ENCODE measurements at places on chromosomes 12 and 14.

GRCh38 chr14:63231766-63232165, 27.5 kb downstream of the RHOJ start:
- no peak for DNase-seq

- no peak for DNase-seq
These were observed 830.0 kb upstream of the NOVA1 start for GRCh38 chr14:27427796-27428195.

DNA sequence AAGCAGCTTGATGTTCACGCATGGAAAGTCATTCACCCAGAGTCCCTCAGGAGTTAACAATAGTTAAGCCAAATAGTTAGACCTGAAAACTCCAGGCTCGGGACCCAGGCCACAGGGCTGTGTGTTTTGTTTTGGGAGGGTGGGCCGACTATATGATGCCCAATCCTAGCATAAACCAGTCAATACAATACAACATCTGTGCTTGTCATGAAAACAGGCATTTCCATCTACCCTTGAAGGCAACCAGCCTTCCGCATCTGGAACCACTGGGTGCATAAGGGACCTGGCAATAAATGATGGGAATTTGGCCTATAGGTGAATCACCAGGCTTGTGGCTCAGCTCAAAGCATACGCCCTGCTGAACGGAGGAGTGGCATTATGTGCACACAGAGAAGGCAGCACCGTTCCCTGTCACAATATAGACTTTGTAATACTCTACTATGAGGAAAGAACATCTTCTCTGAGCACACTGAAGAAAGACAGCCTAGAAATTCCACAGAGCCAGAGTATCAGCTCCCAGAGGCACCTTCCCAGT, 91.0 kb upstream of the FOXN3 start:
- DNase-seq: peak; percentile 27

DNA sequence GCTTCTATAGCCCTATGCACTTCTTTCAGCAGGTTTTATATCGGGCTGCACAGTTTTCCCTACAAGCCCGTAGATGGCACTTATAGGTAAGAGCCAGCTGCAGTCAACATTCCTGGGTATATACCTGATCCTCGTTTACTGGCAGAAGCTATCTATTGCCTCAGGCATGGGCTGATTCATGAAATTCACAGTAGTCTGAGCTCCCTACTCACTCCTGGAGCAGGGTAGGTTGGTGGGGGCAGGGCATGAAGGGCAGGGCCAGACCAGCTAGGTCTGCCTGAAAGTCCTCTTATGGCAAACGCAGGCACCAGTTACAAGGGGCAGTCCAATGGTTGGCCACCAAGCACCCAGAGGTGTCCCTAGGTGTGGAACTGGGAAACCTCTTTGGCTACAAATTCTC, 345.8 kb downstream of the RPS29 start:
- no peak for DNase-seq

DNA sequence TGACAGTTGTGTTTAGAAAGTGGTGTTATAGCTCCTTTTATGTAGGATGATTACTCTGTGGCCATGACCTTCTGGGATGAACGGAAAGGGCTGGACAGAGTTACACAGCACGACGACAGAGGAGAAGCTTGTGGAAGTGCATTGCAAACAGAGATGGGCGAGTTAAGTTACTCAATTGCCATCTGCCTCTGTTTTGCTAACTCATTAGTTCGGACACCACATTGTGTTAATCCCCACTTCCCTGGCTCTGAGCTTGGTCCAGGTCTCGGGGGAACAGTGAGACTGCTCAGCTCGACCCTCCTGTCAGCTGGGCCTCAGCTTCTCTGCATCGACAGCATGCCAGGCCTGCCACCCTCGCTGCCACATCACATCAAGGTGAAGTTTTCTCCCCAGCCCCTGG, 408.0 kb downstream of the ZFP36L1 start:
- DNase-seq: no peak

- no peak for DNase-seq
These were observed 18.7 kb downstream of the ACSM4 start for GRCh38 chr12:7322599-7322998.

DNA sequence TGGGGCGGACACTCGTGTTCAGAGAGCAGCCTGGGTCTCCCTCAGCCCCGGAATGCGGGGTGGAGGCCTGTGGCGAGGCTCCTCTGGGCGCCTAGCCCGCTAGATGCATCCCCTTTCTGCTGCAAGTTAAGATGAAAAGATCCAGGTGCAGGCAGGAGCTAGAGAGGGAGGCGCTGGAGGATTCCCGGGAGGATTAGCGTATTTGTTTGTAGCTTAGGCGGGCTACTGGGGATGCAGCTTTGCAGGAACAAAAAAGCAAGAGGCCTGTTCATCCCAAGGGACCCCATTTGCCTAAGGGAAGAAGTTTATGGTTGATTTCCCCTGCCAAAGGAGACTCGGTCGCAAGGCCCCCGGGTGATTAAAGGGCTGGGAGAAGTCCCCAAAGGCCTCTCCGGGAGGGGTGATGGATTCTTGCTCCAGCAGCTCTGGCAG, 824 bp downstream of the CCDC177 start:
- no peak for DNase-seq

DNA sequence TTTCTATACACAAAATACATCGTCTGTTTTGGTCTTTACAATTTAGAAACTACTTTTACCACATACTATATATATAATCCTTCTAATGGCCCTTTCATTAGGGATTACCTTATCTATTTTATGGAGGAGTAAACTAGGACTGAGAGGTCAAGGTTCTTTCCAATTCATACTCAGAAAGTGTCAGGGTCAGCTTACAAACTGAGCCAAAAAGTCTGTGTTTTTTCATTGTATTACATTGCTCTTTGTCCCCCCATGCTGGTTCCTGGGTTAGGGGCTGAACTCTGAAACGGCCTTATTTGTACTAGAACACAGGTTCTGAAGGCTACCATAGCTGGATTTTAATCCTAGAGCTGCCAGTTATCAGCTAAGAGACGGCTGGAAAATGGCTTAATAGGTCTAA, 368.1 kb downstream of the GRIN2B start:
- no peak for DNase-seq

DNA sequence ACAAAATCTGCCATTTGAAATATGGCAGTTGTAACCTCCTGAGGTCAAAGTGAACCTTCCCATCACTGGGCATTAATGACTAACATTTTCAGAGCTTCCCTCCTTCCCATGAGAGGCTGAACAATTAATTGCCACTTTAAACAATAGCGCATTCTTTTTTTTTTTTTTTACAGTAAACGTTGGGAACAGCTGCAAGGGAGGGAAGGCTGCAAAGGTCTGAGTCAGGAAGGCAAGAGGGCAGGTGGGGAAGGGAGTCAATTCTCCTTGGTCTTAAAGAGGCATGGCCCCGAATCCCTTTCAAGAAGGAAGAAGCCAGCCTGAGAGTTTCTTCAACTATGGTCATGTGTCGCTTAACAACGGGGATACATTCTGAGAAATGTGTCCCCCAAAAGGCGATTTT, 41.0 kb upstream of the PLEKHG3 start:
- DNase-seq: no peak

- no peak for DNase-seq
These were observed 716.7 kb upstream of the TMEM132C start for GRCh38 chr12:127550271-127550670.

- no peak for DNase-seq
These were observed 14.6 kb upstream of the NUDT14 start for GRCh38 chr14:105195522-105196264.

GRCh38 chr12:77104286-77104685, 38.9 kb upstream of the E2F7 start:
- no peak for DNase-seq

DNA sequence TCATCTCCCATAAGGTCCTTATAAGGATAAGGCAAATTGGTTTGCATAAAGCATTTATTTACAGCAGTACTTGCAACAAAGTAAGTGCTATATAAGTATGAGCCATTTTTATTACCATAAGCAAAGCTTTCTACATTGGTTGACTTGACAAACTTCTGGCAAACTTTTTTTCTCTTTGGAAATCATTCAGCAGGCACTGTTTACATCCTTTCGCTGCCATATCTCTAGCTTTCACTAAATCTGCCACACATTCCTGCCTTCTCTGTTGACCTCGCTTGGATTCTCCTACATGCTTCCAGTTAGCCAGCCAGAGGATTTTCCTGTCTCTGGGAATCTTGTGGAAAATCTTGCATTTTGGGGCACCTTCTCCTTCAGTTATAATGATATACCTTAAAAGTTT, 21.8 kb upstream of the HDAC7 start:
- no peak for DNase-seq

- no peak for DNase-seq
These were observed 26.8 kb downstream of the DGLUCY start for GRCh38 chr14:91140672-91141071.

- no peak for DNase-seq
These were observed 7.1 kb downstream of the TAPBPL start for GRCh38 chr12:6459004-6459337.

GRCh38 chr14:79009286-79009685, 839.1 kb downstream of the NRXN3 start:
- DNase-seq: no peak

DNA sequence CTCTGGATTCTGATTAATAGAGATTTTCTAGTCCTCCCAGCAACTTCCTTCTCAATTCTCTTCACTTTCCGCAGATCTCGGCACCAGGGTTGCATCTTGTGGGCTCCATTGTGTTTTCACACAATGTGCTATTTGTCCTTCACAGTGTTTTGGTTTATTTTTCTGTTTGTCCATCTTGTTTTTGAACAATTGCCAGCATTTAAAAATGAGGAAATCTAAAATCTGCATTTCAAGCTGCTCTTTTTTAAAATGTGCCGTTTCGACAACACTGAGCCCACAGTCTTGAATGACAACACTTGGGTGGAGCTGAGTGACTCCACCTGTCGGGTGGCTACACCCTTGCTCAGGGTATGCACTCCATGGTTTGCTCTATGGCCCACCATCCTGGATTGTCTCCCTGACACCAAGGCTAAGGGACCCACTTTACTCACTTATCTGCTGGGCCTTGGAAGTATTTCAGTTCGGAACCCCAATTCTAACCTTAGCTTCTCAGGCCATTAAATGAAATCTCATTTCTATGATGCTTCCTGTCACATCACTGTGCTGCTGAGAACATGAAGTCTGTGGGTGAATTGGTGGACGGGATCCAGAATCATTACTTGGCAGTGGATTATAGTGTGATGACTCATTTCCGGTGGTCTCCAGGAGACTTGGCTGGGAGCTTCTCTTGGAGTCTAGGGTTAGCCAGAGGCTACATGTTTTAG, 3.4 kb upstream of the MYRFL start:
- DNase-seq: peak; percentile 17

DNA sequence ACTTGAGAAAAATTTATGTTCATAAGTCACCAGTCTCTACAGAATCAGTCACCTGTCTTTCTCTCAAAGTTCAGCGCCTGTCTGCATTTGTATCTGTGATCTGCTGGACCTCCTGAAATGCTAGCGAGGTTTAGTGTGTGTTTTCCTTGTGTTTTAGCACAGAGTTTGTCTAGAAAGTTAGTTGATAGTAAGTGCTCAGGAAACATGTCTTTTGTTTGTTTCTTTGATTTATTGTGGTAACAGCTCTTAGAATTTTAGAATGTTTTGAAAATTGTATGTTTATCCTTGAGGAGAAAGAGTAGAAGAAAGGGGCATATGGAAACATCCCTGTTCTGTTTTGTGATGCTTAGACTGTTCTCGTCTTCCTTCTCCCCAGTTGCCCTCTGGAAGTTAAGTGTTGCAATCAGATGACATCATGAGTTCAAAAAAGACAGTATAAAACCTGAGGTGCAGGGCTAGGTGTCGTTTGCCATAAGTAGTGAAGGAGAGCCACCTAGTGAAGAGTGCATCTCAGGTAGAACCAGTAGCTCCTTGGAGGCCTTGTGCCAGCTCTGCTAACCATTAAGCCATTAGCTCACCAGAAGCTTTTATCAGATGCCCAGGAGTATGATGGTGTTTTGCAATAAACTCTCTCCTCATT, 44.8 kb downstream of the FBXW8 start:
- DNase-seq: no peak

- DNase-seq: no peak
These were observed 10.2 kb downstream of the BDKRB2 start for GRCh38 chr14:96214793-96215192.

DNA sequence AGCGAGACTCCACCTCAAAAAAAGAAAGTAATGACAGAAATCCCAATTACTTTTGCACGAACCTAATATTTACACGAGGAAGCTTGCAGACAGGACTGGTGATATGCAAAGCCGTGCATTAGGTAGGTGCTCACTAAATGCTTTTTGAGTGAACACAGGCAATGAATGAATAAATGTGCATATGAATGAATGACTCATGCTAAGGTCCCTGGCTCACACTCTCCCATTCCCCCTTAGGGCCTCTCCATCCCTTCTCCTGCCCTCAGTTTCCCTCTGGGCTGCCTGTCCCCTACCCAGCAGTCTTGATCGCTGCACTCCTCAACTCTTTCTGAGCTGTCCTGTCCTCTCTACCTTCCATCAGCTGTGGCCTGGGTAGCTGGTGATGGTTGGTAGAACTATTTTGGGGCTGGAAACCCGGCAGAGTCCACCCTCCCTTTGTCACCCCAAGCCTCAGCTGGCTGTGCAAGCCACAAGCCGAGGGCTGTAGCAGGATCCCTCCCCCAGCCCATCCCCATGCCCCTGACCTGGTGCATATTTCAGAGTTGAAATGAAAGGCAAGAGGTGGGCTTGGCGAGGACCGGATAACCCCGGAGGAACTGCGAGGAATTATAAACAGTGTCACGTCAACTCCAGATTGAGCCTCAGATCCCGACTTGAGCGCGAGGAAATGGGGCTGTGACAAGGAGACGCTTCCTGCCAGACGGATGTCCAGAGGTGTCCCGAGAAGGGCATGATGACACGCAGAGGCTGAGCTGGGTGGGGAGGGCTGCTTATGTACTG, 191.7 kb upstream of the GSC start:
- DNase-seq: no peak

GRCh38 chr12:7092229-7092985, at the start of gene C1R:
Gene C1R (minus strand): TSS chr12:7092445. CDS start chr12:7092388, 57 bp downstream.
- DNase-seq: peak; percentile 24

GRCh38 chr12:57476993-57477709, 2.5 kb downstream of the ARHGAP9 start:
- no peak for DNase-seq

GRCh38 chr14:96407935-96408570, 16.1 kb downstream of the AK7 start:
- no peak for DNase-seq

DNA sequence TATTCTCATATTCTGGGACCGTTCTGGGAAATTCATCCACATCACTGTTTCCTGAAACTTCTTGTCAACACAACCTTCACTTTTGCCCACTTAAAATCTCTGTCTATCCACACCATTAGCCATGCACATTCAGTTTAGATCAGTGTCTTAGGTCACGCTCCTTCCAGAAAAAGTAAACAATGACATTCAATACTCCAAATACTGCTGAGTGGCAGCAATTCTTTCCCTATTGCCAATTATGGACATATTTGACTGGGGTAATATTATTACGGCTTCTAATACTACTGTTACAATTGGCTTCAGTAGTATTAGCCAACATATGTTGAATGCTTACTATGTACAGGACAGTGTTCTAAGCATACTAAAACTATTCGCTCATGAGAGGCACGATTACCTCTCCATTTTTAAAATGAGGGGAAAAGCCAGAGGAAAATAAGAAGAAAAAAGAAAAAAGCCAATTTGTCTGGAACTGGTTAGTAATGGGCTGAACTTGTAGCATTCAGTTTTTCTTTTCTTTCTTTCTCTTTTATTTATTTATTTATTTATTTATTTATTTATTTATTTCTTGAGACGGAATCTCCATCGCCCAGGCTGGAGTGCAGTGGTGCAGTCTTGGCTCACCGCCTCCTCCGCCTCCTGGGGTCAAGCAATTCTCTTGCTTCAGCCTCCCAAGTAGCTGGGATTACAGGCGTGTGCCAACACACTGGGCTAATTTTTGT, 23.4 kb downstream of the LTBR start:
- no peak for DNase-seq

GRCh38 chr12:101720118-101720517, 19.1 kb downstream of the SYCP3 start:
- no peak for DNase-seq

- DNase-seq: no peak
These were observed 41.4 kb downstream of the SPTSSA start for GRCh38 chr14:34420547-34421150.
